ENCODE measurements at places on chromosomes 2 and 18. TPM values are rescaled to one million over a fixed set of nuclear protein-coding genes. Genes with fewer than 3 reads are reported as not detected.

GRCh38 chr2:71361631-71362030, 30.0 kb downstream of the ZNF638 start:
- DNase-seq, result no peak

- peak; percentile 80 for DNase-seq
Measured at GRCh38 chr2:111919794-111920608, 21.6 kb downstream of the MERTK start.

- DNase-seq, result no peak
Measured at GRCh38 chr2:238150686-238151085, 8.1 kb upstream of the ERFE start.

DNA sequence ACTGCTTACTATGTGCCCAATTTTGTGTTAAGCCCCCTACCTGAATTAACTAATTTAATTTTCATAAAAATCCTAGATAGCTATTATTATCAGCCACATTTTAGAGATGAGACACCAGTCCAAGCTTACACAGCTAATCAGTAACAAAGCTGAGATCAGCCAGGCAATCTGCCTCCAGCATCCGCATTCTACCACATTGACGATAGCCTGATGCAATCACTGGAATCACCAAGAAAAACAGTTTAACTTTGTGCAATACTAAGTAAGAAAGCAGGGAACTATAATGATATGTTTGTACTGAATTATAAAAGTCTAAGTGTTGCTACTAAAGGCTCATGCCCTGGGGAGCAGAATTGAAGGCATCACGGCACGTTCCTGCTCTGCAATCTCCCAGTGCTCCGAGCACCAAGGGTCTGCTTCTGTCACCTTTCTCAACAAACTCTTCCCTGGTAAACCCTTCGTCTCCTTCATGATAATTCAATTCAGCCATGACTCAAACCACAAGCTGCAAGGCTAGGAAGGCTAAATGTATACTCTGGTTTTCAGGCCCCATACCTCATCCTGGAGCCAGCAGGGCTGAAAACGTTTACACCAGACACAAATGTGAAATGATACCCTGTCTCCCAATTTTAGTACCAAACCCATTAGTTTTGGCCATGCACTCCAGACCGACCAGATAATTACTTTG, 19.4 kb downstream of the KANSL3 start:
- DNase-seq, result no peak

- no peak for DNase-seq
Measured at GRCh38 chr2:206856513-206856912, 82.8 kb upstream of the CPO start.

GRCh38 chr2:714005-714741, 37.0 kb upstream of the TMEM18 start:
- peak; percentile 45 for DNase-seq

RAB27B gene
- polyA plus RNA-seq, result 9.6 TPM

ALKAL2 gene
- polyA plus RNA-seq, result 4.4 TPM
